H1 (cell line): ENCODE measurements at places on chromosomes 1 and 21. TPM values are rescaled to one million over a fixed set of nuclear protein-coding genes. Genes with fewer than 3 reads are reported as not detected.

- no peak for DNase-seq
Observed at GRCh38 chr1:66244429-66244828, 289.5 kb upstream of the SGIP1 start.

GRCh38 chr1:168220470-168220871 is 5.3 kb upstream of the SFT2D2 start:
- no peak for DNase-seq

DNA sequence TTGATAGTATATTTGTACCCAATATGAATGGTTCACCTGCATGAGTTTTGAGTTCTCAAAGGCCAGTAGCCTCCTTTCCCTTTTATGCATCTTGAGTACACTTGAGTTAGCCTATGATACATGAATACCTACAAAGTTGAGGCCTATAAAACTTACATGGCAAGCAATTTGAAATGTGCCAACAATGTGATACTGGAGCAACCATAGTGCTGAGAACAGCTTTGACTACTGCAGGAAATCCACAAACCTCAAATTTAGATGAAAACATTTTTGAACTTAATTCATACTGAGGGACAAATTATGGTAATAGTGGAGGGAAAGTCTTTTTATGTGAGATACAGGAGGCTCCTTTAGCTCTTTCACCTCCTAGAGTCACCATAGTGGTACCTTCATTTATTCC is 37.4 kb downstream of the LEPR start:
- no peak for DNase-seq

DNA sequence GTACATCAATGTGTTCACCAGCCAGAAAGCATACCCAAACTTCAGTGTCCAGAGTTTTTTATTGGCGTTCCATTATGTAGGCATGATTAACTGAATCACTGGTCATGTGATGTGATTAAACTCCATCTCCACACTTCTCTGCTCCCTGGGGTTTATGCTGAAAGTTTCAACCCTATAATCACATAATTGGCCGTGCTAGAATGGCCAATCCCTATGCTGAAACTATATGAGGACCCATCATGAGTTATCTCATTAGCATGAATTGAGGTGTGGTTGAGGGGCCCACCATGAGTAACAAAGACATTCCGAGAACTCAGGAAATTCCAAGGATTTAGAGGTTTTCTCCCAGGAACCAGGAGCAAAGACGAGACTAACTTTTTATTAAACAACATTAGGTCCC is 31.8 kb upstream of the FBXO28 start:
- no peak for DNase-seq

- DNase-seq, result no peak
Observed at GRCh38 chr1:103477101-103477500, 48.4 kb upstream of the RNPC3 start.

GRCh38 chr21:34988139-34988538 is 61.0 kb downstream of the RUNX1 start:
- DNase-seq, result no peak

DNA sequence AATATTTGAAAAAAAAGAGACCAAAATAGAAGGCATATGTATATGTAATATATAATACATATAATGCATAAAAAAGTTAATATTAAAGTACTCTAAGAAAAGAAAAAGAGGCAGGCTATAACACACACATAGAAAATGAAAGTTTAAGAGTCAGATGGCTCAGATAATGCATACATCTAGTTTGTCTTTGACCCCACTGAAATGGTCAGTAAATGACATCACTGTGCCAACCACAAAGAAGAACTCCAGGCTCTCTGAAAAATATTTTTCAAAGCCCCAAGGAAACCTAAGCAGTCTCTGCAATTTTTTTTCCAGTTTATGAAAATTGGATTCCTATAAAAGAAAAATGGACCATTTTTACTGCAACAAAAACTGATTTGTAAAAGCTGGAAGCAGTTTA is 55.4 kb upstream of the SCYL3 start:
- no peak for DNase-seq

GRCh38 chr1:212229654-212230053 is 55.6 kb upstream of the PPP2R5A start:
- DNase-seq, result no peak

DNA sequence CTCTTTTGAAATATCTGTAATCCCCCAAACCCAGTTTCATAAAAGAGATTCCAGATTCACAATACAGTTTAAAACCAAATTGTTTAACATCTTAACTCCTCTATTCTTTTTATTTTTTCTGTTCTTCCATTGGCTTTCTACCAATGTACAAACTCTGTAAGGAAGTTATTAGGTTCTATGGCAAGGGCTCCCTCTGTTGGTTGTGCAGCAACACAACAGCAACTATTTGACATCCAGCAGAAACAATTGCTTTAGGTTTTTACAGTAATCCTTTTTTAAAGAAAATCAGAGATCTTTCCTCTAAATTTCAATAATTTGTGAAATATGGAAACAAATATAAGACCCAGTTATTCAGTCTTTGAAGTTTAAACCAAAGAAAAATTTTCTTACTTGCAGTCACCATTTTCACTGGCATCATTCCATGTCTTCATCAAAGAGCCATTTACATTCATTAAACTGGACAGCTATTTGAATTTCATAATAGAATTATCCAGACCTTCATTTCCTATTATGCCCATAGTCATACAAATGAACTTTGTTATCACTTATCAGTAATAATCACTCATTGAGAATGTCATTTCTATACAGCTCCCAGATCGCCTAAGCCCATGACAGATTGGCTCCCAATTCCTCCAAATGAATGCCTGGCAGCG is 46.5 kb upstream of the RNF11 start:
- DNase-seq, result no peak

DNA sequence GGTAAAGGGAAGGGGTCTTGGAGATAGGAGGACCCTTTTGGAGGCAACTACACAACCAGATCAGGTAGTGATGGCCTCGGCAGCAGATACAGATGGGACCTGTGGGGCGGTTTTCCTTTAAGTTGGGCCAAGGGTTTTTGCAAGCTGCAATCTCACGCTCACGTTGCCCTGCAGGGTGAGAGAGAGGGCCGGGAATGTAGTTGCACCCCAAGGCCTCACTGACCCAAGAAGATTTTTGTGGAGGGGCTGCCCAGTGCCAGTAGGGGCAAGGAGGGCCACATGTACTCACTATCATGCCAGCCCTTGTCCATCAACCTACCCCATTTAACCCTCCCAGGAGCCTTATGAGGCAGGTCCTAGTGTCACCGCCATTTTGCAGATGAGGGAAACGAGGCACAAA is 57.7 kb upstream of the SELENON start:
- DNase-seq, result no peak

- DNase-seq, result no peak
Observed at GRCh38 chr1:62444701-62445100, 7.9 kb downstream of the USP1 start.

DNA sequence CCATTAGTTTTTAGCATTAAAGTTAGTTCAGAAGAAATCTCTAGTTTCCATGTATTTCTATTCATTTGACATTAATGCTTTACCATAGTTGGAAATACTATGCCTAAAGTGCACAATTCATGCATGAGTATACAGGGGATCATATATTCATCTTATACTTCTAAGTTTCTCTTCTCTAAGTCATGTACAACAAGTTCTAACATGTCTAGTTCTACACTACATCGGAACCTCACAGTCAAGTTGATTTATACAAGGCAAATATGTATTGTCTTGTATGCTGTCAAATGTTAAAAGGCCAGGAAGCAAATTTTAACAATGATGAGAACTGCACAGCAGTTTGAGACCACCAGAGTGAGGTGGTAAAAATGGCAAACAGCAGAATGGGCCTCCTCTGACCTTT is 22.9 kb upstream of the MOB3C start:
- no peak for DNase-seq

DNA sequence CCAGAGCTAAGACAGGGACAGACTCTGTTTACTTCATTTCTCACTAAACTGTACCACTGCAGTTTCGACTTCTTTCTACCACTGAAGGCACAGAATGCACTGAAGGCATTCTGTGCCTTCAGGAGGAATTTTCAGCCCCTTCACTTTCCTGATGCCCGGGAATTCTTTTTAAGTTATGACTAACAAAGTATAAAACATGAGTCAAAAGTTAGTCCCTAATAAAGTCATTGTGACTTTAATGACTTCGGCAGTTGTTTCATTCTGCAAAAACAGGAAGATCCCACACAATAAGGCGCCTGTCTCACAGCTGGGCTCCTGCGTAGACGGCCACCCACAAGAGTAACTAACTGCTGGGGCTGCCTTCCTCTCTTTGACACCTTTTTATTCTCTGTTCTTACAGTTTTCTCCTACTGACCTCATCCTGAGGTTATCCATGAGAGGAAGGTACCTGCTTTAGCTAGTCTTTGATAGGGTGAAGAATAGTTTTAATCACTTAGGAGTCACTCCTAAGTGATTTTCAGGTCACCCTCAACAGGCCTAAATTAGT is 183.9 kb upstream of the SGIP1 start:
- no peak for DNase-seq

GRCh38 chr1:229836324-229836723 is 210.3 kb downstream of the URB2 start:
- DNase-seq, result no peak

GRCh38 chr1:68890736-68891135 is 393.9 kb upstream of the DEPDC1 start:
- no peak for DNase-seq

DNA sequence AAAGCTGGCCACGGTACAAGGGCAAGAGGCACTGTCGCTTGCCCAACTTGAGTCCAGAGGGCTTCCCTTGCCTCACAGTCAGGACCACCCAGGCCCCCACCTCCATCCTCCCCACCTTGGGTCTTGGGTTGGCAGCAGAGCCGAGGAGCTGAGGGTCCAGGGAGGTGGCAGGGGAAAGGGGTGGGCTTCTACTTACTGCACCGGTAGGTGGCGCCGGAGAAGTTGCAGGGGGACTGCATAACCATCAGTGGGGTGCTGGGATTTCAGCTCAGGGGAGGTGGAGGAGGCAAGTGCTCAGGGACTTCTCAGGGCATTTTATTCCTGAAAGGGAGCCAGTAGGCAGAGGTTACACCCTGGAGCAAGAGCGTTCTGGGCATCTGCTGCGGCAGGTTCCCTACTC is 44.0 kb downstream of the TRIM62 start:
- DNase-seq, result no peak

DNA sequence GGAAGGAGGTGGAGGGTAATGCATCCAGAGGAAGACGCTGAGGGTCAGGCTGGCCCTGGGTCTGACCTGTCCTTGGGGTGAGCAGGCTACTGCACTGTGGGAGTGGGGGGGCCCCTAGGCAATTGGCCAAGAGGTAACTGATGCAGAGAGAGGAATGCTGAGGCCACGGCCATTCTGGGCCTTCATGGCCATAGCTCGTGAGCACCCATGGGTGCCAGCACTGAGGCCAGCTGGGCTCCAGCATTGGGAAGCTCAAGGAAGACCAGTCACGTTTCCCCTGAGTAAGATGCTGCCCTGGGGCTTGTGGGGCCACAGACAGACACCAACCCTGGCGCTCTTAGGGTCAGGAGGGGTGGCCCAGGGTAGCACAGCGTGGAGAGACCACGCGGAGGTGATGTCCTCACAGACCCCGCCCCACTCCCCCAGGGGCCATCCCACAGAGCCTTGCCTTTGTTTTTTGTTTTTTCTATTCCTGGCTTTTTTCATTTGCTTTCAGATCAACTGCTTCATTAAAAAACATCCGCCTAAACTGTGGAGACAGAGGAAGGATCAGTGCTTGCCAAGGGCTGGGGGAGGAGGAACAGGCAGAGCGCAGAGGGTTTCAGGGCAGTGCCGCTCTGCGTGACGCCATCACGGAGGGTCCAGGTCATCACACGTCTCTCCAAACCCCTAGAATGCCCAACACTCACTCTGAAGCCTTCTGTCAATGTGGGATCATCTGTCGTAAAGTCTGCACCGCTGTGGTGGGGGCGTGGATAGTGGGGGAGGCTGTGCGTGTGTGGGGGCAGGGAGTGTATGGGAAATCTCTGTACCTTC is 61.1 kb downstream of the SIK1 start:
- DNase-seq, result no peak

DNA sequence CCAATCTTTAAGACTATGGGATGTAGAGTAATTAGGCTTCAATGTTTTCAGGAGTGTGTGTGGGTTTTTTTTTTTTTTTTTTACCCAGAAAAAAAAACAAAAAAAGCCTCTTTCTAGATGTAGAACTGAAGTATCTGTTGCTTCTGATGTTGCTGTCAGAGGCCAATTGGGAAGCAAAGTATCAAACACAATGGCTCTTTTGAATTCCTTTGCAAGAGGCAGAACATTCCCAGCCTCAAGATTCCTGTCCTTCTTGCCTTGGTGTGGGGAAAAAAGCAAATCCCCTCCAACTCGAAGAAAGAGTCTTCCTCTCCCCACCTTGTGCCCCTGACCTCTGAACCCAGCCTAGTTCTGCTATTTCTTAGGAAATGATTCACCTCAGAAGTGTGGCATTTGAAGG is 55.4 kb upstream of the LMO4 start:
- no peak for DNase-seq

DNA sequence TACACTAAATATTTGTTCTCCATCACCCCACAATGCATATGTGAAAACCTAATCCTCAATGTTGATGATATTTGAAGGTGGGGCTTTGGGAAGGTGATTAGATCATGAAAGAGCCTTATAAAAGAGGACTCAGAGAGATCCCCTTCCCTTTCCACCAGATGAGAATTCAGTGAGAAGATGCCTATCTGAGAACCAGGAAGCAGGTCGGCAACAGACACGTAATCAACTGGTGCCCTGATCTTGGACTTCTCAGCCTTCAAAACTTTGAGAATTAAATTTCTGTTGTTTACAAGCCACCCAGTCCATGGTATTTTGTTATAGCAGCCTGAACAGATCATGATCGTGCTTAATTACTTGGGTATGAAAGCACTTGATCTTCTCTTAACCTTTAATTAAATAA is 329.4 kb downstream of the KCNT2 start:
- DNase-seq, result no peak

The ZNF644 gene
- 85.2 and 93.5 TPM in 2 replicates for total RNA-seq

The MX1 gene
- 3.1 and 3.8 TPM in 2 replicates for total RNA-seq

The GUCA2A gene
- not detected in 2 replicates for total RNA-seq

The KRTAP12-2 gene
- not detected in 2 replicates for total RNA-seq

The BCL2L15 gene
- 0.11 and 0.32 TPM in 2 replicates for total RNA-seq

The BRINP3 gene
- total RNA-seq, result 0.36 TPM in 1 of 2 replicates, not detected in the other

The DNAJC6 gene
- 3.0 and 3.7 TPM in 2 replicates for total RNA-seq

The MTARC1 gene
- 42.4 and 46.2 TPM in 2 replicates for total RNA-seq

The S100A3 gene
- total RNA-seq, result 0.47 TPM in 1 of 2 replicates, not detected in the other

The CD52 gene
- 2.4 TPM in 1 of 2 replicates, not detected in the other for total RNA-seq

The FAM177B gene
- total RNA-seq, result not detected in 2 replicates
